Hepatocyte (in vitro differentiated cells): ENCODE measurements at places on chromosomes 4 and X. TPM values are rescaled to one million over a fixed set of nuclear protein-coding genes. Genes with fewer than 3 reads are reported as not detected.

DNA sequence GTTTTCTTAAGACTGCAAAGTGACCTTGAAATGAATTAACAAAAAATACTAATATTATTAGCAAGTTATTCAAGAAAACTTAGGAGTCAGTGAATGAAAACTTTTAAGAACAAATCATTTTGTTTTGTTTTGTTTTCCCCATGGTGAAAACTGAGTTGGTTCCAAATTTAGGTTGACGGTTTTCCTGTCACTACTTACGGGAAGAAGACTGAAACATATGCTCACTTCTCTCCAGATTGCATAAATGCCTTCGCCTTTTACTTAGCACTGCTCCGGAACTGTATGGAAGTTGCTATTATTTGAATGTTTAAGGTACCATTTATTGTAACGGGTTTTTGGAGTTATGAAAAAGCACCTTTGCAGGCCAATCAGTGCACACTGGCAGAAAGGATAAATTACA, 42.8 kb downstream of the DOCK11 start:
- H3K27me3 ChIP-seq, result no peaks in the 10 kb centered on the region
- H3K27ac ChIP-seq, result no peak overlapping the region

GRCh38 chr4:78644744-78645330, 93.3 kb downstream of the ANXA3 start:
- H3K4me1 ChIP-seq, result peaks cover 16% of the 10 kb centered on the region
- H3K36me3 ChIP-seq, result no peaks in the 10 kb centered on the region
- peak; percentile 81 for DNase-seq
- H3K27me3 ChIP-seq, result no peaks in the 10 kb centered on the region
- H3K4me3 ChIP-seq, result no peak overlapping the region
- H3K27ac ChIP-seq, result peak overlapping the region; percentile 81

GRCh38 chr4:145420595-145421214, 60.9 kb upstream of the SMAD1 start:
- H3K4me1 ChIP-seq, result peaks cover 6% of the 10 kb centered on the region
- DNase-seq, result peak; percentile 69
- peak overlapping the region; percentile 61 for H3K27ac ChIP-seq

GRCh38 chrX:2708592-2709188, 17.6 kb downstream of the CD99 start:
- no peak overlapping the region for H3K4me3 ChIP-seq
- no peaks in the 10 kb centered on the region for H3K27me3 ChIP-seq
- H3K36me3 ChIP-seq, result no peaks in the 10 kb centered on the region
- no peak for DNase-seq
- H3K27ac ChIP-seq, result peak overlapping the region; percentile 72

DNA sequence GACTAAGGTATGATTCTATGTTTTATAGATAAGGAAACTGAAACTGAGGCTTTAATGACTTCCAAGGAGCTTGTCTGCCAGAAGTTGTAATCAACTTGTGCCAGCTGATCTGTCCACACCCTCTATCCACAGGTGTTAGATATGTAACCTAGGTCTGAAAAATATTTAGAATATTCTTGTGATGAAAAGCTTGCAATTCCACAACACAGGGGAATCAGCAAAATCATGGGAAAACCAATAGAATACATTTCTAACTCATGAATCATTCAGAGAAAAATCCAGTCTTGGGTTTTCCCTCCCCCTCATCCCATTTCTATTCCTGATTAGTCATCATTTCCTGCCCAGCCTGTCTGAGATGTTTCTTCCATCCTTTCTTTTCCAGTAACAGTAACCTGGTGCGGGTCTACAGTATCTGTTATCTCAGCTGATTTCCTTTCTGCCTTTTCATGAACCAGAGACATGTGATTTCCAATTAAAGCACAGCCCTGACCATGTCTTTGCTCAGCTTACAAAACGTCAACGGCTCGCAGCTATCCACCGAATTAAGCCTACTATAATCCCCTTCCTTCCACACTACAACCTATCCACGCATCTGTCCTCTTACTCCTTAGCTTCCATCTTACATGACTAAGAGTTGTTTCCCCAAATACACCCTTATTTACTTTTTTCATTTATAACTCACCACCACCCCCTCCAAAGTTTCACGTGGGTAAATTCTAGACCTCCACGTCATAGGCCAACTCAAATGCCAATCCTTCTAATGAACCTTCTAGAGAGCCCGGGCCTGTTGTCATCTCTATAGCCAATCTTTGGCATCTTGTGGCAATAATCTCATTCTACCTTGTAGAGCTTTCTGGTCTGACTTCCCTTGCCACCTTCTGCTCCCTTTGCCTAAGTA, 961 bp upstream of the NOCT start:
- DNase-seq, result peak; percentile 81
- no peaks in the 10 kb centered on the region for H3K36me3 ChIP-seq
- no peaks in the 10 kb centered on the region for H3K27me3 ChIP-seq
- H3K4me3 ChIP-seq, result peak overlapping the region; percentile 4
- H3K27ac ChIP-seq, result peak overlapping the region; percentile 90

DNA sequence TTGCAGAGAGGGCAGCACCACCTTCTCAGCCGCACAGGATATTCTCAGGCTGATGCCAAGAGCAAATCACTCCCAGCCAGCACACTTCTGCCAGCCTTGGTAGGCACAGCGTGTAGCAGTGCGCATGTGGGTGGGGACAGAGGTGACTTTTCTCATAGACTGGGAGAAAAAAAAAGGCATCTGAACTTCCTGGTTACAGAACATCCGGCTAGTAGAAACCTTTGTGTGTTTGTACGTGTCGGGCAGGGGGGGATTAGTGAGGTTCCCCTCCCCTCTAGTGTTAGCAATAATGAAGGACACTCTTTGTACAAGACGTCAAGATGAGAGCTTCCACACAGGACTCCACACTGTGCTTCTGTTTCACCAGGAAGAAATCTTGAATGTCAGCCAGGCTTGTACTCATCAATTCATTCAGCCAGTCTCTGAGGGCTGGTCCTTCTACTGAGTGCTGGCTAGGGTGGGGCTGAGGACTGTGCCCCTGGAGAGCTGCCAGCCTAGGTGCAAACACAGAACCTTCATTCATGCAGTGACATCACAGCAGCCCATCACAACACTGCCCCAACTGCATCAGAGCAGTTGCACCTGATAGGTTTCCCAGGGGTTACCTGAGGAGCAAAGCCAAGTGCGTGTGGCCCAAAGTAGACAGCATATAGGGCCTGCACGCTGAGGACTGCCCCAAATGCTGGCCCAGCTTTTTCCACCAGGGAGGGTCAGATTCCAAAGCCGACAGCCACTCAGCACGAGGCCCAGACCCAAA, 34.7 kb downstream of the SLC25A5 start:
- H3K36me3 ChIP-seq, result no peaks in the 10 kb centered on the region
- no peak overlapping the region for H3K4me3 ChIP-seq
- peak; percentile 30 for DNase-seq
- H3K27ac ChIP-seq, result peak overlapping the region; percentile 68
- peaks cover 4% of the 10 kb centered on the region for H3K4me1 ChIP-seq

DNA sequence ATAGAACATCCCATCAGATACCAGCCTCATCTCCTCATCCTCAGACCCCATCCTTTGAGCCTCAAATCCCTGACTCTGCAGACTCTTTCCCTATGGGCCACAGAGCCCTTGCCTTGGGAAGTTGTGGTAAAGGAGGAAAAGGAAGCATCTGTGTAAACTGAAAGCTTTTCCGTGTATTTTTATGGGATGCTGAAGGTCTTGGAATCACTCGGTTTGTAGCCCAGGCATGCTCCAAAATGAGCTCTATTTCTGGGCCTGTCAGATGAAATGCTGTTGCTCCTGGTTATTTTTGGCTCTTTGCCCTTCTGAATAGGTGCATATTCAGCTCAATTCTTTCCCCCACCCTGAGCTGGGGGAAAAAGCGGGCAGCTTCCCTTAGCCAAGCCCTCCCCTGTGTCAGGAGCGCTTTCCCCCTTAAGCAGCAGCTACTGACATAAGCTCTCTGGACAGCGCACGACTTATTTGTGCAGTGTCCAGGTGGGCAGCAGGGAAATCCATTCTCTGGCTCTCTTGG, 5.0 kb upstream of the SEL1L3 start:
- no peaks in the 10 kb centered on the region for H3K36me3 ChIP-seq
- no peak overlapping the region for H3K4me3 ChIP-seq
- H3K27ac ChIP-seq, result no peak overlapping the region
- H3K4me1 ChIP-seq, result no peaks in the 10 kb centered on the region
- H3K27me3 ChIP-seq, result peaks cover 2% of the 10 kb centered on the region
- no peak for DNase-seq

Gene GLUD2
- total RNA-seq, result 12.6 and 15.2 TPM in 2 replicates

Gene MAGEB1
- not detected in 2 replicates for total RNA-seq

Gene RXFP1
- total RNA-seq, result not detected in 2 replicates

Gene HS6ST2
- total RNA-seq, result 18.5 and 21.9 TPM in 2 replicates

Gene CLCN4
- total RNA-seq, result 3.8 and 5.9 TPM in 2 replicates

Gene IL13RA1
- 38.5 and 40.9 TPM in 2 replicates for total RNA-seq

Gene IQSEC2
- 7.0 and 8.4 TPM in 2 replicates for total RNA-seq
